ENCODE measurements at places on chromosomes 5 and 9.

- no peak for DNase-seq
These were observed 216.8 kb downstream of the SEMA5A start for GRCh38 chr5:9329125-9329524.

DNA sequence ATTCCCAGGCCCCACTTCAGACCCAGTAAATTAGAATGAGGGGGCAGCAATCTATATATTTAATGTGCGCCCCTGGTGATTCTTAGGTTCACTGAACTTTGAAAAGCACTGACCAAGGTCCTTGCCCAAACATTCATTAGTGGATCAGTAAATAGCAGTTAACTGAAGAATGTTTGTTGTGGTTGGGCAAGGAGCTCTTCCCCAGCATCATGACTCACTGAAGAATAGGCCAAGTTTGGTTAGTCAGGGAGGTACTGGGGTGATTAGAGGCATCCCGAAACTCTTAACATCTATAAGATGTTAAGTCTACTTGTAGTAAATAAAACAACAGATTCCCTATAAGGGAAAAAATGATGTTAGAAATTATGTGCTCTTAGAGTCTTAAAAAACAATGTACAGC is 833 bp upstream of the MROH2B start:
- no peak for DNase-seq

GRCh38 chr5:36457511-36458270 is 148.7 kb upstream of the SLC1A3 start:
- DNase-seq, result no peak

GRCh38 chr5:135867599-135867998 is 28.0 kb downstream of the IL9 start:
- DNase-seq, result no peak

- DNase-seq, result no peak
These were observed 66.9 kb downstream of the ZCCHC7 start for GRCh38 chr9:37187292-37187691.

DNA sequence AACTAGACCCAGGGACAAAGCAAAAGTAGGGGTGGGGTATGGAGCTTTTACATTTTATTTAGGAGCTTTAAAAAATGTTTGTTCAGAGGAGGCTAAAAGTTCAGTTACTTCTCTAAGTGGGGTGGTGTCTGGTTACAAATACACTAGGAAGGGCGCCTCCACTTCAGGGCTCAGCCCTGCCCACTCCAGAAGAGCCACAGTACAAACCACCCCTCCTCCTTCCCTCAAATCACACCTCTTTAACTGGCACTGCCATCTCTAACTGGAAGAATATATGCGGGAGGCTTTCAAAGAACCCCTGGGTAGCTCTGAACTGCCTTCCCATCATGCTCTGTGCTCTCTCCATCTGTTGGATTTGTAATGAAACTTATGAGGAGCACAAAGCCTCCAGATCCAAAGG is 98.8 kb upstream of the NFIB start:
- DNase-seq, result no peak

- no peak for DNase-seq
These were observed 60.4 kb upstream of the CKMT2 start for GRCh38 chr5:81172710-81173109.

GRCh38 chr9:114384836-114385396 is 2.9 kb downstream of the AKNA start:
- DNase-seq, result no peak

Measured in effector memory CD4-positive, alpha-beta T cell (primary cell).